Activated effector memory CD4-positive, alpha-beta T cell treated with Interleukin-2 at 50 U/mL for 16 hours (primary cell): ENCODE measurements at places on chromosomes 16 and 17.
A peak's percentile ranks its signal among the peaks of the same experiment; 100 is the strongest.

DNA sequence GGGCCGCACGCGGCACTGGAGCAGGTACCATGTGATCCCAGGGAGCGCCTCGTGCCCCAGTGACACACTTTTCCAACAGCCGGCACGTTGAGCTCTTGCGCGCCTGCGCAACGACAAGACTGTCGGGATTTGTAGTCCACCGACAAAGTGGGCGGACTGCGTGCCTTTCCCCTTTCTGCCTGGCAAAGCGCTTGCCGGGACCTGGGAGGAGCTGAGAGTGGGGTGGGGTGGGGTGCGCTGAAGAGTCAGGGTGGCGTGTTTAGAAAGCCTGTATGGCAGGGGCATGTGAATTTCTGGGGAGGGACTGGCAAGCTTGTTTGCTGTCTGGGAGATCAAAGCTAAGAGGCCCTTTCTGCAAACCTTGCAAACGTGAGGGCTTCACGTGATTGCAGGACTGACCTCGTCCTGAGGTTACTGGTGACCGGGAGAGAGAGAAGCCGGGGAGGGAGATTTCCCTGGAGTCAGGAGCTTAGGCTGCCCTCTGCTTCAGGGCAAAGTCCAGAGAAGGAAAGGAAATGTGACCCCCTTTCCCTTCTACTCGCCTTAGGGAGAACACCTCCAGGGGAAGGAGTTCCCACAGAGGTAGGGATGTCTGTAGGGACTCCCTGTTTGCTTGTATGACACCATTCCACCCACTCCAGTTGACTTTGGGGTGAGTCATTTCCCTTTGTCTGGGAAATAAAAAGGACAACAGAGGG, 429 bp upstream of the NR1D1 start:
- DNase-seq: peak; percentile 89

DNA sequence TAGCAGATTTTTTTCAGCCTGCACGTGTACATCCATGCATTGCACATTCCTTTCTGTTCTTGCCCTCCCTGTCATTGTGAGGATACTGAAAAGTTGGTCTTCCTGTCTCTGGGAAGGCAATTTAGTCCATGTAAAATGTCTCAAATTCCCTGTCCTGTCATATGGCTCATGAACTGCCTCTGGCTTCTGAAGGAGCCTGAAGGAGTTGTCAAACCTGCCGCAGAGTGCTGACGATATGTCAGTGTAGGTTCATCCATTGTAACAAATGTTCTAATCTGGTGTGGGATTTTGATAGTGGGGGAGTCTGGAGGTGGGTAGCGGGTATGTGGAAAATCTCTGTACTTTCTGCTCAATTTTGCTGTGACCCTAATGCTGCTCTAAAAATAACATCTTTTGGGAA, 59.6 kb downstream of the YPEL2 start:
- DNase-seq: no peak

DNA sequence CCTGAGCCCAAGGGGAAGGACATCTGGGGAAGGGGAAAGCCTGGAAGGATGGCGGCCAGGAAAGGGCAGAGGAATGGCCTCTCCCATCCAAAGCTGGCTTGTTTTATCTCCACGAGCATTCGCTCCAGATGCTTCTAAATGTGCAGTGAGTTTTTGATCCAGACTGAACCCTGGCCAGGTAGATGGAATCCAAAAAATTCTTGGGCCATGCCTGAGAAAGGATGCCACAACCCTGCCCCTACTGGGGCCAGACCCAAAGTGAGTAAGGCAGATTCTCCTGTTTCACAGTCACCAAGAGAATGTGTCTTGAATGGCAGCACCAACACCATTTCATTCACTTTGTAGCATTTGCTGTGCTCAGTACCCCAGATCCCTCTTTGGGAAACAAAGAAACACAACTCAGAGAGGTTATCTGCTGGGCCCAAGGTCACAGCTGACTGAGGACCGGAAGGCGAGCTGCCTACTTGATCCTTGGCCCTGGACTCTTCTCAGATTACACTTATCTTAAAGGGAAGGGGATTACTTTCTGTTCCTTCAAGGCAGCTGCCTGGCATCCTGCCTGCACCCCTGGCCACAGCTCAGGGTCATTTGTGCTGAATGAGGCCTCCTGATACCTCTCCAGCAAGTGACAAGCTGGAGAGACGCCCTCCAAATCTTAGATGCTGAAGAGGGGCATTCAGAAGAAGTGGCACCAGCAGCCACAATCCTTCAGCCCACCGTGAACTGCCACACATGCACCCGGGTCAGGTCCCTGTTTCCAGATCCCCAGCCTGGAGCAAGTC, 3.6 kb downstream of the LRRC75A start:
- DNase-seq: no peak

- no peak for DNase-seq
Observed at GRCh38 chr17:10091046-10091445, 107.4 kb downstream of the GAS7 start.

GRCh38 chr17:56149266-56150036, 3.8 kb upstream of the ANKFN1 start:
- no peak for DNase-seq

- DNase-seq: no peak
Observed at GRCh38 chr16:64453646-64454045, 668.2 kb downstream of the CDH11 start.

DNA sequence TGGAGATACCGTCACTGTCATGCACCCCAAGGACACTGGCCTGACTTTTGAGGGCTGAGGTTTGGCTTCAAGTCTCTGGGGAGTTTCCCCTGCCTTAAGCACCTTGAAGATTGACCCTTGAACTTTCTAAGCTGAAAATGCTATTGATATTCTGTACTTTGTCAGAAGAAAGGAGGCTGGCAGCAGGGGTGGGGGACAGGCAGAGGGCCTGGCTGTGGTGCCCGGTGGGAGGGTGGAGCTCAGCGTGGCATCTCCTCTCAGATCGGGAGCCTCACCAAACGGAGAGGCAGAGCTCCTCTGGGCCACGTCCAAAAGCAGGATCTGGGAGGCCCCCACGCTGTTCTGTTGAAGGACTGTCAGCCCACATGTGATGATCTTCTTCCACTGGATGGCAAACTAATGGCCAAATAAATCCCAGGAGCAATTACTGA, 305.2 kb upstream of the IRX3 start:
- no peak for DNase-seq

GRCh38 chr17:54891176-54891821, 9.4 kb upstream of the TOM1L1 start:
- no peak for DNase-seq

- no peak for DNase-seq
Observed at GRCh38 chr17:8894673-8895578, 27.5 kb upstream of the PIK3R6 start.

DNA sequence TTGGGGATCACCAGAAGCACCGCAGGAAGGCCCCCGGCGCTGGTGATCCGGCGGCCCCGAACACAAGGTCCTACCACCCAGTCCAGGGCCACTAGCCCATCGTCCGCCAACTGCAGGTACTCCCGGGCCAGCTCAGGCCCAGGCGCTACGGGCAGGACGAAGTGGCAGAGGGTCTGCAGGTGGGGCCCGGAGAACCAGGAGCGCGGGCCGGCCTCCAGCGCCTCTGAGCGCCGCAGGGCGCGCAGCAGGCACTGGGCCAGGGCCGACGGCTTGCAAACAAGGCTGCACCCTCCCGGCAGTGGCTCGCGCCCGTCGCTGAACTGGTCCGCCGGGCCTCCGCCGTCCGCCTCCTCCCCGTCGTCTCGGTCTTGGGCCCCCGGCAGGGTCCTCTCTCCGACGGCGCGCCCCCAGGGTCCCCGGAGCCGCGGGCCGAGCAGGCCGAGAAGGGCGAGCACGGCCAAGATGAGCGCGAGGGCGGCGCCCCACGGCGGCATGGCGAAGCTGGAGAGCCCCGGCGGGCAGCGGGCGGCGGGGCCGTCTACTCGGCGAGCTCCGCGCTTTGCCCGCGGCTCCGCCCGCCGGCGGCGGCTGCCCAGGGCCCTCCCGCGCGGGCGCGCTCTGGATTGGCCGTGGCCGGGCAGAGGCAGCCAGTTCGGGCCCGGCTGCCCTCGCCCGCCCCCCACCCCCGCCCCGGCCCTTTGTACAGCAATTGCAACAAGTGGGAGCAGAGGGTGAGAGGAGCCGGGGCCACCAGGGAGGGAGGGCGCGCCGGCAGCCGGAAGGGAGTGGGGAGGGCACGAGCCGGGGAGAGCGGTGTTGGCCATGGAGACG, at the start of gene ABHD15:
Gene ABHD15, minus strand, starts transcription at position 565 of the 831 bp plus-strand sequence. Its CDS starts 71 bp downstream, at position 494.
- peak; percentile 54 for DNase-seq

DNA sequence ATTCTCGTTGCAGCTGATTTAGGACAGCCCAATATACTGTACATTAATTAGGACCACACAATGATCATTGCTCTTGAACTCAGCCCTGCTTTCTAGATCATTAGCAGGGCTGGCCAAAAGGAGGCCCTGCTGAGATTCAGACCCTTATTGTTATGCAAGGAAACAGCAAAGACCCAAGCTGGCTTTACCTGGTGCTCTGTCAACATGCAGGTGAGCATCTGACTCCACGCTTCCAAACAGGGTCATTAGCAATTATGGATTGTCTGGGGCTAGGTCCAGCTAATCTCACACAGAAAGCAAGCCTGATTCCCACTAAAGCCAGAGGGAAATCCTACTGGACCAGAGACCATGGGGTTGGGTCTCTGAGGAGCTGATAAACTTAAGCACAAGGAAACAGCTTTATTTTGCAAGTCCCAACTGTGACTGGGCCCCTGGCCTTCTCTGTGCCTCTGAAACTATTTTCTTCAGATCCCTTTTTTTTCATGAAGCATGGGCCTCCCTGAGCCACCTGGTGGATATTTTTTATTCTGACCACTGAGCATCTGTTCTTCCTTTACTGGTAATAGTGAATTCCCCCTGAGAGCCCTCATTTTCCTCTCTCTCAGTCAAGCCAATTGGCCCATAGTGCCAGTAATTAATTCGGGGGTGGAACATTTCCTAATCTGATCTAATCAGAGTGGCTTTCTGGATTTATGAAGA, 236.1 kb downstream of the GRIN2A start:
- no peak for DNase-seq

DNA sequence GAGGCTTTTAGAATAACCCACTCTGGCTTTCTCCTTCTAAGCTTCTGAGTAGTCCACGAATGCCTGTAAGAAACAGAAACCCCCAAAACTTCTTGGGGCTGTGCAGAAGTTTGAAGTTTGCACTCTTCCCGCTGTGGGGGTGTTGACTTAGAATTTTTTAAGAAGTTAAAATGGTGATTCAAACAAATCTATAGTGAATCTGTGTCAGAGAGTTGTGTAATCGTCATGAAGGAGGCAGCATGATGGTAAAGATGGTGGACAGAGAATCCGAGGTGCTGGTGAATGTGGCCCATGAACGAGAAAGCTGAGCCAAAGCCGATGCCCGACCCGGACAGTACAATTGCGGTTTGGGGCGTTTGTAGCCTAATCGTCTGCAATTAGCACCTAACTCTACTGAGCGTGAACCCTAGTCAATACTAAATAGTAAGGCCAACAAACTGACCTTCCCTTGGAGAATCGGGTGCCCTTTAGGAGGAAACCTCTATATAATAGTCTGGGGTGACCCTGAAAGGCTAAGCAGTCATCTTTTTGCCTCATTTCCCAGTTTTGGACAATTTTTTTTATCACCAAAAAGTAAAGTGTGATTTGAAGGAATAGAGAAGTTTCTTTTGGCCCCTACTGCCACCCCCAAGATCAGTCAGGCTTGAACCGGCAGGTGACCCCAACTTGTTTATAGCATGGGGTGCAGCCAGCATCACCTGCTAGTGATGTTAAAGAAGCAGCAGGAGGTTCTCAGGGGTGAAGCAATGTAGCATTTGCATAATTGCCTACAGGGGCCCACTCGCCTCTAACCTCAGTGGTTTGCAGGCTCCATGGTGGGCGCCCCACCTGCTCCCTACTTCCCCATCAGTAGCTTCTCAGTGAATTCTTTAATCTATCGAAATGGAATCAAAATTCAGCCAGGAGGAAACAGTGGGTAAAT, 11.2 kb downstream of the IRF8 start:
- no peak for DNase-seq

- DNase-seq: no peak
Observed at GRCh38 chr16:78092758-78093157, 6.7 kb upstream of the WWOX start.

GRCh38 chr17:22704674-22705073, 1012.4 kb downstream of the KCNJ18 start:
- no peak for DNase-seq

DNA sequence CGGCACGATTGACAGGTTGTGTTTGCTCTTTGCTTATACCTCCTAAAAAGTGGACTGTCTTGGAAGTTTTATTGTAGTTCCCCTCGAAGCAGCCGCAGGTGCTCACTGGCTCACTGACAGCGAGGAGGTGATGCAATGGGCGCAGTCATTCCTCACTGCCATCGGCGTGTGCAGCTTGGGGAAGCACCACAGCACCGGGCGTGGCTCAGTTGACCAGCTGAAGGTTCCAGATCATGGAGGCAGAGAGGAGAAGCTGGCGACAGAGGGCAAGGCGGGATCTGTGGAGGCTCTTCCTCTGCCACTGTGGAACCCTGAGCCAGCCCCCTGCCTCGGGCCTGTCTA, 72.1 kb upstream of the TNRC6C start:
- DNase-seq: no peak

DNA sequence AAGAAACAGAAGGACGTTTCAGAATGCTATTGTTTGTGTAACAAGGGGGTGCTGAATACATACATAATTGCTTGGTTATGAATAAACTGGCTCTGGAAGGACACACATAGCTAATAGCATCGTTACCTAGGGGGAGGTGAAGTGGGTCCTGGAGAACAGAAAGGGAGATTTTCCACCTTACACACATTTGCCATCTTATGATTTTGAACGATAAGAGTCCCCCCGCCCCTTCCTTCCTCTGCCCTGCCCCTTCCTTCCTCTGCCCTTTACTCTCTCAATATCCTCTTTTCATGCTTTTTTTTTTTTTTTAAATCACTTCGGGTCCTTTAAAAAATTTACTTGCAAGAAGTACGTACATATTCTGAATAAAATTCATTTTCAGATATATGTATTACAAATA, 902 bp upstream of the DHRS7B start:
- peak; percentile 46 for DNase-seq

- DNase-seq: no peak
Observed at GRCh38 chr16:69566981-69567680, 1.4 kb downstream of the NFAT5 start.

GRCh38 chr16:73616166-73616753, 568.3 kb upstream of the ZFHX3 start:
- DNase-seq: no peak

GRCh38 chr17:12421077-12421476, 244.6 kb upstream of the MYOCD start:
- no peak for DNase-seq

GRCh38 chr16:78962457-78962929, 638.0 kb downstream of the MAF start:
- no peak for DNase-seq

GRCh38 chr17:7712111-7712771, 5.3 kb upstream of the DNAH2 start:
- no peak for DNase-seq

- no peak for DNase-seq
Observed at GRCh38 chr16:35365675-35366074, 1906.3 kb downstream of the TP53TG3F start.

- DNase-seq: no peak
Observed at GRCh38 chr17:36892112-36892838, 45.0 kb upstream of the LHX1 start.

- no peak for DNase-seq
Observed at GRCh38 chr16:82522026-82522425, 104.7 kb upstream of the CDH13 start.

DNA sequence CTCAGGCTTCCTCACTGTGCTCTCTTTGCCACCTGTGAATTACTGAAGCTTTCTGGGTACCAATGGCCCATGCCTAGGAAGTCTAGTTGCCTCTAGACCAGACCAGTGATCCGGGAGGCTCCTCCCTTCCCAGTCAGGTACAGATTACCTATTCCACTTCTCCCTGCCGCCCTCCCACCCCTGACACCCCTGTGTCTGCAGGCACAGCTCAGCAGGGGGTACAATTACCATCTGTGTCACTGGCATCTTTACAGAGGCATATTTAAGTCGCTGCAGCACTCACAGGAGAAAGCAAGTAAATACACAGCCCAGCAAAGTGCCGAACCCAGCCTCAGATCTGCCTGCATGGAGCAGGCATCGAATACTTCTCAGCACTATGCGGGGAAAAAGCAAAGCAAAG, 5.3 kb upstream of the WSCD1 start:
- DNase-seq: no peak
